ENCODE measurements at places on chromosomes 4 and X.

- no peak for DNase-seq
Observed at GRCh38 chr4:70722199-70722791, 531 bp downstream of the RUFY3 start.

DNA sequence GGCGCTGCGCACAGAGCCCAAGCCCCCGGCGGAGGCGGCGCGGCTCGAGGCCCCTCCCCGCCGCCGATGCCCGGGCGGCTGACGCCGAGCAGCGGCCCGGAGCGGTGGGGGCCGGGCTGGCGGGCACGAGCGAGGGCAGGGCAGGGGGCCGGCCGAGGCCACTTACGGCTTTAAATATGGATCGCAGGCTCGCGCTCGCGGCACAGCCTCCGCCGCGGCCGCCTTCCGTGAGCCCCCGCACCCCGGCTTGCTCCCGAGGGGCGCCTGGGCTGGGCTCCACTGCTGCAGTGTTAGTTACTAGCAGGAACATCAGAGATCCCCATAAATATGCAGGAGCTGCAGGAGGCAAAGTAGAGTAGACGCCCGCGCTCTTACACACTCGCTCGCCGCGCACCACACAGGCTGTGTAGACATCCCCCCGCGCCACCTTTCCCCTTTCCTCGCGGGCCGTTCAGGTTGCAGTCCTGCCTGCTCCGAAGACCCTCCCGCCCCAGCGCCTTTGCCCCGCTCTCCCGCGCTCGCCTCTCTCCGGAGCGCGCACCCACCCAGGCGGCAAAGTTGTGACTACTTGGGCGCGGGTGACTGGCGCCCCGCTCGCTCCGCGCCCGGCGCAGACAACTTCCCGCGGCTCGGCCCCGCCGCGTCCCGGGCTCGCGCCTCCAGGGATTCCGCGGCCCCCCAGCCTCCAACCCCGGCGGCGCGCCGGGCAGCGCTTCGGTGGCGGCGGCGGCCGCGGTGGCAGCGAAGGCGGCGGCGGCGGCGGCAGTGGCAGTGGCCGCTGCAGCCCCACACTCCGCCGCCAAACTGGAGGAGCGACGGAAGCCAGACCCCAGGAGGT is 152.0 kb upstream of the SLC4A4 start:
- no peak for DNase-seq

- no peak for DNase-seq
Observed at GRCh38 chrX:132676102-132676501, 187.3 kb upstream of the MBNL3 start.

DNA sequence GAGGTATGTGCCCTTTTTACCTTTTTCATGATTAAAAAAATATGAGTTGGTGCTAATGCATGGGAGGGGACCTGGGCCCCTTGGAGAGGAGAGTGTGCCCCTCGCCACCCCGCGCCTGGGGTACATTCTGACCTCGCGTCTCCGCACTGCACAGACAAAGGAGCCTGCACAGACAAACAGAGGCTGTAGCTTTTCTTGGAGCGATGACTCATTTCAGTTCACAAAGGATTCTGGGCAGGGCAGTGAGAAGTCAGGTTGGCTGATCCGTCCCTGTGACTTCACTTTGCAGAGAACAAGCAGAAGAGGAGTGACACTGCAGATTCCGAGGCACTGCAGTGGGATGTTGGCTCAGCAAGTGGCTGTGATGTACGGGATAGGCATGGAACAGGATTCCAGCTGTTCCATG is 82.9 kb downstream of the STOX2 start:
- DNase-seq = peak; percentile 72

DNA sequence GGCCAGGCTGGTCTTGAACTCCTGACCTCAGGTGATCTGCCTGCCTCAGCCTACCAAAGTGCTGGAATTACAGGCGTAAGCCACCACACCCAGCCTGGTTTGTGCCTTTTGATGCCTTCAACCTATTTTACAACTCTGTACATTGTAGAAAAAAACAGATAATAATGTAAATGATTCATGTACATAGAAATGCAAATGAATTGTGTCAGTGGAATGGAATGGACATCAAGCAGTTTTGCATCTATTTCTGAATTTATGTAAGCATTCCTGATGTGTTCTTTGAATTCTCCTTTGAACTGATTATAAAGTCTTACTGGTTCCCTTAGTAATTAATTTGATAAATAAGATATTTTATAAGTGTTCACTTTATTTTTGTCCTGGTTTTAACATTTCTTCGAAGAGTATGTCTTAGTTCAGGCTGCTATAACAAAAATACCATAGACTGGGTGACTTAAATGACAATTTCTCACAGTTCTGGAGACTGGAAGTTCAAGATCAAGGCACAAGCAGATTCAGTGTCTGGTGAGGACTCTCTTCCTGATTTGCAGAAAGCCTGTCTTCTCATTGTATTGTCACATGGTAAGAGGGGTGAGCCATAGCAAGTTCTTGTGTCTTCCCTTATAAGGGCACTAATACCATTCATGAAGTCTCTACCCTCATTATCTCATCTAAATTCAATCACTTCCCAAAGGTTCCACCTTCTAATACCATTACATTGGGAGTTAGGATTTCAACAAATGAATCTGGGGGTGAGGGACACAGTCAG is 162.2 kb upstream of the S100G start:
- DNase-seq = no peak

DNA sequence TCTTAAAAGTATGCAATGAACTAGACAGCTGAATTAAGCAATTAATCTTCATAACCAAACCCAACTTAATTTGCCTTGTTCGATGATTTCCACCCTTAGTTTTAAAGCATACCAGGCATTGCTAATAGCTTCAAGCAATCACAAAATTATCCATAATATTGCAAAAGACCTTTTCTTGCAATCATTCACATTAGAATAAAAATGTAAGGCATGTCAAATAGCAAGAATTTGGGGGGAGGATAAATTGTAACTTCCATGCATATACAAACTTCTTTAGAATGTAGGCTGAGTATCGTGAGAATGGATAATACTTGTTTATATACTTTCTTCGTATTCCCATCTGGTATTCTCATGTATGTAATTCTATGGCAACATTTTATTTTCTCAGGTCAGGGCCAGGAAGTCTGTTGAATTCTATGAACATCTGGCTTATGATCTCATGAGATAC is 28.7 kb upstream of the BMP2K start:
- DNase-seq = no peak

- peak; percentile 37 for DNase-seq
Observed at GRCh38 chr4:158538911-158539310, 17.2 kb downstream of the RXFP1 start.

- no peak for DNase-seq
Observed at GRCh38 chr4:136934601-136935000, 597.7 kb downstream of the PCDH18 start.

All from AML-193 (cell line).